Stimulated activated CD4-positive, alpha-beta T cell treated with anti-CD3 and anti-CD28 coated beads, Interleukin-4, amount 100 ng/mL, for 4 hours (primary cell): ENCODE measurements at places on chromosomes 5 and 9.
A peak's percentile ranks its signal among the peaks of the same experiment; 100 is the strongest.

GRCh38 chr5:133473291-133473690 is 139.1 kb downstream of the FSTL4 start:
- no peak for DNase-seq

- no peak for DNase-seq
Measured at GRCh38 chr5:75567710-75568109, 43.5 kb upstream of the ANKDD1B start.

GRCh38 chr5:1479581-1480188 is 34.4 kb upstream of the SLC6A3 start:
- DNase-seq, result peak; percentile 35

DNA sequence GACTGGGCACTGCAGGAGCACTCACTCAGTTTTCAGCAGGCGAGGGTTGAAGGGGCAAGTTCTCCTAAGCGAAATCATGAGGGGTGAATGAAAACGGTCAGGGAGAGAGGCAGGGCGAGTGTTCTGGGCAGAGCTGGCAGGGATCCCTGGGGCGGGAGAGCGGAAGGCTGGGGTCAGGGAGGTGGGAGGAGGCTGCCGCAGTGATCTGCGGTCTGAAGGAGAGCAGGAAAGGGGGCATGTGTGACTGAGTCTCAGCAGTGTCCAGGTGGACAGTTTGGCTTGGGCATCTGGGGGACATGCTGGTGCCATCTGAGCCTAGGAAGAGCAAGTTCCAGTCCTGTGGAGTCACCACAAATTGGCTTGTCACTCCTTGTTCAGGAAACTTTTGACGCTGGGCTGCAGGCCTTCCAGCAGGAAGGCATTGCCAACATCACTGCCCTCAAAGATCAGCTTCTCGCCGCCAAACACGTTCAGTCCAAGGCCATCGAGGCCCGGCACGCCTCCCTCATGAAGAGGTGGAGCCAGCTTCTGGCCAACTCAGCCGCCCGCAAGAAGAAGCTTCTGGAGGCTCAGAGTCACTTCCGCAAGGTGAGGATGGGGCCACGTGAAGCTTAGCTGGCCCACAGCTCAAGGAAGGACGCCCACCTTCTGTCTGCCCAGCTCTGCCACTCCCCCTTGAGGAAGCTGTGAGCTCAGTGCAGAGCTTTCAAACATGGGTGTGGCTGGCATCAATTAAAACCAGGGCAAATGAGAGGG is 31.1 kb downstream of the DYNC2I2 start:
- no peak for DNase-seq

GRCh38 chr5:42854795-42855194 is 43.1 kb upstream of the SELENOP start:
- DNase-seq, result no peak

- no peak for DNase-seq
Measured at GRCh38 chr5:52693836-52694235, 93.9 kb upstream of the ITGA1 start.

GRCh38 chr9:21854594-21854993 is 52.2 kb downstream of the MTAP start:
- DNase-seq, result no peak

- no peak for DNase-seq
Measured at GRCh38 chr9:114397219-114397847, 9.6 kb upstream of the AKNA start.

- DNase-seq, result no peak
Measured at GRCh38 chr9:13552606-13553215, 273.2 kb upstream of the MPDZ start.

DNA sequence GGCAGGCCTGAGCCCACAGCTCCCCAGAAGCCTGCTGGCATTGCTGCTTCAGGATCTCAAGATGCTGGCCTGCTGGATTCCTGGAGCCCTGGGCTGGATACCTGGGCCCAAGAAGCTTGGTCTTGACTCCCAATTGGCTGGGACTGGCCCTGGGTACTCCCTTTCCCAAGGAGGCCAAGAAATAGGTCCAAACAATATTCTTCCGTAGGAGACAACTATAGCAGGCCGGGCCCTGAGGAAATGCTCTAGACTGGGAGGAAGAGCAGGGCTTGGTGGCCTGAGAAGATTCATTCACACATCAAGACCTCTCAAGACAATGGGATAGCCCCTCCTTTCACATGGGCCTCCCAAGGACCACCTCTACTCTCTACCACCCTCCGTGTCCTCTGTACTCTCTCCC is 7.9 kb downstream of the CSF2 start:
- no peak for DNase-seq

DNA sequence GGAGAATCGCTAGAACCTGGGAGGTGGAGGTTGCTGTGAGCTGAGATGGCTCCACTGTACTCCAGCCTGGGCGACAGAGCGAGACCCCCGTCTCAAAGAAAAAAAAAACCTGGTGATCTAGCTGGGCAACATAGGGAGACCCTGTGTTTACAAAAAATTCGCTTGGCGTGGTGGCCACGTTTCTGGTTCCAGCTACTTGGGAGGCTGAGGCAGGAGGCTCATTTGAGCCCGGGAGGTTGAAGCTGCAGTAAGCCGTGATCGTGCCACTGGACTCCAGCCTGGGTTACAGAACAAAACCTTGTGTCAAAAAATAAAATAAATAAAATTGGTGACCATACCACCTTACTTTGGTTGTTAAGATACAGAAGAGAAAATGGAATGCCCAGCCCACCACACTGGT is 1.8 kb upstream of the HNRNPAB start:
- no peak for DNase-seq
